Uterine smooth muscle cell (primary cell): ENCODE measurements at places on chromosomes 2 and 18. TPM values are rescaled to one million over a fixed set of nuclear protein-coding genes. Genes with fewer than 3 reads are reported as not detected.

The UGT1A6 gene
- not detected in 2 replicates for total RNA-seq

The SCN1A gene
- total RNA-seq = 0.11 and 0.75 TPM in 2 replicates

The TWSG1 gene
- 114 and 135 TPM in 2 replicates for total RNA-seq

The HAUS1 gene
- total RNA-seq = 37.9 and 77.0 TPM in 2 replicates

The GIGYF2 gene
- 68.5 and 74.1 TPM in 2 replicates for total RNA-seq

The DSG3 gene
- total RNA-seq = under 0.01 and 0.12 TPM in 2 replicates

The YIPF4 gene
- total RNA-seq = 26.0 and 33.7 TPM in 2 replicates

The CCDC102B gene
- total RNA-seq = 13.4 and 13.5 TPM in 2 replicates

The LAMA1 gene
- total RNA-seq = 67.1 and 184 TPM in 2 replicates

The MROH2A gene
- not detected in 2 replicates for total RNA-seq

The C1GALT1C1L gene
- total RNA-seq = 0.50 and 2.0 TPM in 2 replicates

The ST8SIA3 gene
- total RNA-seq = not detected in 2 replicates

The CARF gene
- 4.0 and 7.0 TPM in 2 replicates for total RNA-seq

The UBE2E3 gene
- total RNA-seq = 29.9 and 79.2 TPM in 2 replicates

The RESP18 gene
- total RNA-seq = not detected in 2 replicates

The IL1B gene
- total RNA-seq = 0.77 and 1.7 TPM in 2 replicates

The SERPINB8 gene
- 21.9 and 37.2 TPM in 2 replicates for total RNA-seq

The TEKT4 gene
- not detected in 2 replicates for total RNA-seq

The LRP1B gene
- 0.11 and 0.50 TPM in 2 replicates for total RNA-seq

The ACKR3 gene
- 0.25 TPM in 1 of 2 replicates, not detected in the other for total RNA-seq

The STEAP3 gene
- total RNA-seq = 23.6 and 33.5 TPM in 2 replicates

The FRZB gene
- total RNA-seq = 0.11 and 0.12 TPM in 2 replicates

The CAPN10 gene
- 30.3 and 36.6 TPM in 2 replicates for total RNA-seq

The ADD2 gene
- total RNA-seq = 0.37 and 0.55 TPM in 2 replicates

The R3HDM1 gene
- total RNA-seq = 9.1 and 10.6 TPM in 2 replicates

The HOXD11 gene
- 3.0 and 3.9 TPM in 2 replicates for total RNA-seq

The CYBRD1 gene
- total RNA-seq = 82.6 and 192 TPM in 2 replicates
